Fibroblast of villous mesenchyme (primary cell): ENCODE measurements at places on chromosomes 6 and 20.

DNA sequence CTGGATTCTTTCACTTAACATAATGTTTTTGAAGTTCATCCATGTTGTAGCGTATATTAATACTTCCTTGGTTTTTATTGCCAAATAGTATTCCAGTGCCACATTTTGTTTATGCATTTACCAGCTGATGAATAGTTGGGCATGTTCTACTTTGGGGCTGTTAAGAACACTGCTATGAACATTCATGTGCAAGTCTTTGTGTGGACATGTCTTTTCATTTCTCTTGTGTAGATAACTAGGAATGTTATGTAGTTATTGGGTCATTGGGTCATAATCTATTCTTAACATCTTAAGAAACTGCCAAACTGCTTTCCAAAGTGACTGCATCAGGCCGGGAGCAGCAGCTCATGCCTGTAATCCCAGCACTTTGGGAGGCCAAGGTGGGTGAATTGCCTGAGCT is 43.8 kb upstream of the GLP1R start:
- DNase-seq: no peak

- peak; percentile 4 for DNase-seq
Observed at GRCh38 chr20:19552221-19553180, 205.6 kb upstream of the RIN2 start.

DNA sequence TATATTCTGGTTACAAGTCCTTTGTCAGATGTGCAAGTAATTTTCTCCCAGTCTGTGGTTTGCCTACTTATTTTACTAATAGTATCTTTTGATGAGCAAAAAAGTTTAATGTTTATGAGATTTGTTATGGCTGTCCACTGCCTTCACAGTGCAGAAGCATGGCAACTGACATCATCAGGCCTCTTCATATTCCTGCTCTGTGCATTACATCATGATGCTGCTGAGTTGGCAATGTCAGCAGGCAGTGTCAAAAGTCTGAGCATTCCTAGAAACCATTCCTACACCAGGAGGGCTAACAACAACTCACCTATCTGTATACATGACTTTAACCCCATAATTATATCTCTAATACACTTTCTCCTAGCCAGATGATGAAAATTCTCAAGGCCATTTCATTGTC is 10.8 kb upstream of the OR2B2 start:
- no peak for DNase-seq

DNA sequence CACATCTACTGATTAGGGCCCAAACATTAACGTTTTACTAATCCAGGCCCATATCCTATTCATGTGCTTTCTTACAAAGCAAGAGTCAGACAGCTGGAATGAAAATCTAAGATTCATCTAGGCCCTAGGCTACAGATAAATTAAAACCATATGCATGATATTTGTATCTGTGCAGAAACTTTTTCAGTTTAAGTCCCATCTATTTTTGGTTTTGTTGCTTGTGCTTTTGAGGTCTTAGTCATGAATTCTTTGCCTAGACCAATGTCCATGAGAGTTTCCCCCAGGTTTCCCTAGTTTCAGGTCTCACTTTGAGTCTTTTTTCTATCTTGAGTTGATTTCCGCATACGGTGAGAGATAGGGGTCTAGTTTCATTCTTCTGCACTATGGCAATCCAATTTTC is 20.2 kb downstream of the ADNP start:
- peak; percentile 76 for DNase-seq

GRCh38 chr6:161394437-161394836 is 120.6 kb upstream of the AGPAT4 start:
- DNase-seq: no peak

DNA sequence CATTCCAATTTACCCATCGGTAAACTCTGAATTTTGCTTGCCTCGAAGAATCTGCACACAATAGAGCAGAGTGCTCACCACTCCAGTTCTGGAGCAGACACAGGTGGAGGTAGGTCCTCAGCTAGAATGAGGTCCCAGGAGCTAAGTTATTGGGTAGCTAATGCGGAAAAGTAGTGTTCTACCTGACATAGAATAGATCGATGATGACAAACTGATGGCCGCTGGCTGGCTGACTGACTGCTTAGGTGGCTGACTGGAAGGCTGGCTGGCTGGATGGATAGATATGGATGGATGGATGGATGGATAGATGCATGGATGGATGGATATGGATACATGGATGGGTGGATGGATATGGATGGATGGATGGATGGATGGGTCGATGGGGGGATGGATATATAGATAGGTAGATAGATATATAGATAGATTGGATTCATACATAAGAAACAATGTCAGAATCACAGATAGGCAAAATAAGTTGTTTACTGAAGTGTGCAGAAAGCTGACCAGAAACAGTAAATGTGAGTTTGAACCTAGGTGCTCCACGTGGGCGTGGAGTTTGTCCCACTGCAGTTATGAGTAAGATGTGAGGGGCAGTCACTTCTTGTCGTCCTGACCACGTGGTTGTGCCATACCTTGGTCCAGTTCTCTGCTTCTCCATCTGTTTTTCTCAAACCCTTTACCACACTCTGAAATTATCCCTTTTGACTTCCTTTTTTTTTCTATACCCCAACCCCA is 62.1 kb downstream of the TBXT start:
- DNase-seq: no peak

- DNase-seq: no peak
Observed at GRCh38 chr6:21907291-21907690, 313.7 kb downstream of the SOX4 start.

DNA sequence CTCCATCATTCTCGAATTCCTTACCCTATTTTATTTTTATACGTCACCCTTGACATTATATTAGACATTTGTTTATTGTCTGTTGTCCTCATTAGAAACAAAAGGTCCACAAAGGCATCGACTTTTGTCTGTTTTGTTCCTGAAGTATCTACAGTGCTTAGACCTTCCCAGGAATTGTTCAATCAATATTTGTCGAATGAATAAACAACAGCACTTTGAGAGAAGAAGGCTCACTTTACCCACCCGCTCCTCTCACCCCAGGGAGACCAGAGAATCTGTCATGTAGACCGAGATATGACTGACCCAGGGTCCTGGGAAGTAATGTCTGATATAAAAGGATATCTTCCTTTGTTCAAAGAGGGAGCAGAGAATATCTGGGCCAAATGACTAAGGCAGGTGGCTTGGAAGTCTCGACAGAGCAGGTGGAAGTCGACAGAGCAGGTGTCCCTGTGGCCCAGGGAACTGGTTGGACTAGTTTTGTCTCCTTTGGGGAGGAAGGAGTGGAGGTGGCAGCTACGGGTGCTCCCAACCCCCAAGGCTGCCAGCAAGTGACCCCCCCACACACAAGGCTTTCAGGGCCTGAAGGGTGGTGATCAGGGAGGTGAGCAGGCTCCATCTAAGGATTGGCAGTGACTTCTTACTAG is 14.8 kb upstream of the CHMP4B start:
- DNase-seq: no peak

- DNase-seq: no peak
Observed at GRCh38 chr20:6483727-6484126, 283.8 kb upstream of the BMP2 start.

DNA sequence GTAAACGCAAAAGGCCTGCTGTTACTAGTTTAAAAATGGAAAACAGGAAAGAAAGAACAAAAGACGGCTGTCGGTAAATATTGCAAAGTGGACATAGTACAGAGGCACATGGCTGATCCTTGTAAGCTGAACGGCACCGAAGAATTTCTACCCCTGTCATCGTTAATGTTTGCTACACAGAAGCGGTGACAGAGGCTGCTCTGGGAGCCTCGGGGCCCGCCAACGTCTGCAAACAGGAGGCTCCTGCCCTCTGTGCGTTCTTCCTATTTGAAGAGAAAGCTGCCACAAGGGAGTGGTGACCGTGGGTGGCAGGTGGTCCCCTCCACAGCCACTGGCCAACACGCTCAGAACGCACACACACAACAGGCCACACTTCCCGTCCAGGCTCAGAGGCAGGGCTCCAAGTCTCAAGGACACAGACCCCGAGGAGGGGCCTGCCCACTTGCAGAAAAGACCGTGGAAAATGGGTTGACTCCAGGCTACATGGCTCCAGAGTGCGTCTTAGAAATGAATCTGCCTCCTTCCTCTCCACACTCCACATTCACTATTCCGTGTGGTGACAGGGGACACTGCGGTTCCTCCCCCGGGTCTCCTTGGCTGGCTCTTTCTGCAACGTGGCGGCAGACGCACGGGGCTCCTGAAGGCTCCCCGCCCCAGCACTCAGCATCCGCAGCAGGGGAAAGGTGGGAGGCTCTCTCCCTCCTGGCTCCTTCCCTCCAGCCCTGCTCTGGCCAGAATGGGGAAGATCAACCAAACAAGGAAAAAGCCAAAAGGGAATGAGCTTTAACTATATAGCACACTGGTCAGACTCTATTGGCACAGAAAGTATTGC is 64.5 kb downstream of the GMPR start:
- DNase-seq: no peak

- peak; percentile 54 for DNase-seq
Observed at GRCh38 chr6:112237066-112237465, 17.3 kb downstream of the LAMA4 start.

DNA sequence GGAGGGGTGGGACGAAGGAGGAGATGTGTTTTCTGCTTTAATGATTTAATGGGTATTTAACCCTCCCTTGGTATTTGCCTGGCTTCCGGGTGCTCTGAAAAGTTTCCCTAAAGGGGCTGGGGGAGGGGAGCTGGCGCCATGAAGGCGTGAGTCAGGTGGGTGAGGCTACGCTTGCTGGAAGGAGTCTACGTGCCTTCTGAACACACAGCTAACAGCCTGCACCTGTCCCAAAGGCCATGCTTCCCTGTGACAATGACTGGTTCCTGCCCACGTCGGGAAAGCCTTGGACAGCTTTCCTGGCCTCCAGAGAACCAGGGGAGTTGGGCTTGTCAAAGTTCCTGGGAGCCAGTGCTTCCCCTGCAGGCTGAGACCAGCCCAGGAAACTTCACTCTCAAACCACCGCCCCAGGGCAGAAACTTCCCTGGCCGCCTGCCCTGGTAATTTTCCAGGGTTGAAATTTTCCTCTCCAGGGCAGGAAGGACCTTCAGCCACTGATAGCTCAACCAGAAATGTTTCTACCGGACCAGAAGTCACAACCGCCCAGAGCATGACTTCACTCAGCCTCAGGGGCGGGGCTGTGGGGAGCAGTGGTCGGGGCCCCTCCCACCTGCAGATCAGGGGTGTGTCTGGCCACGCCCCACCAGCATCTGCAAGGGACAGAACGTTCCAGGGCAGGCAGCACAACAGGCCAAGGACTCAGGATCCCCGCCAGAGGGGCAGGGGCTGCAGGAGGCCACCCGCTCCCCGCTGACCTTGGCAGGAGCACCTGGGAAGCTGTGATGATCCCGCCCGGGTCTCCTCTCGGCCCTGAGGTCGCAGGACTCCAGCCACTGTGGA is 18.6 kb upstream of the SLCO4A1 start:
- peak; percentile 96 for DNase-seq

GRCh38 chr6:157335829-157336228 is 12.5 kb upstream of the TMEM242 start:
- no peak for DNase-seq

DNA sequence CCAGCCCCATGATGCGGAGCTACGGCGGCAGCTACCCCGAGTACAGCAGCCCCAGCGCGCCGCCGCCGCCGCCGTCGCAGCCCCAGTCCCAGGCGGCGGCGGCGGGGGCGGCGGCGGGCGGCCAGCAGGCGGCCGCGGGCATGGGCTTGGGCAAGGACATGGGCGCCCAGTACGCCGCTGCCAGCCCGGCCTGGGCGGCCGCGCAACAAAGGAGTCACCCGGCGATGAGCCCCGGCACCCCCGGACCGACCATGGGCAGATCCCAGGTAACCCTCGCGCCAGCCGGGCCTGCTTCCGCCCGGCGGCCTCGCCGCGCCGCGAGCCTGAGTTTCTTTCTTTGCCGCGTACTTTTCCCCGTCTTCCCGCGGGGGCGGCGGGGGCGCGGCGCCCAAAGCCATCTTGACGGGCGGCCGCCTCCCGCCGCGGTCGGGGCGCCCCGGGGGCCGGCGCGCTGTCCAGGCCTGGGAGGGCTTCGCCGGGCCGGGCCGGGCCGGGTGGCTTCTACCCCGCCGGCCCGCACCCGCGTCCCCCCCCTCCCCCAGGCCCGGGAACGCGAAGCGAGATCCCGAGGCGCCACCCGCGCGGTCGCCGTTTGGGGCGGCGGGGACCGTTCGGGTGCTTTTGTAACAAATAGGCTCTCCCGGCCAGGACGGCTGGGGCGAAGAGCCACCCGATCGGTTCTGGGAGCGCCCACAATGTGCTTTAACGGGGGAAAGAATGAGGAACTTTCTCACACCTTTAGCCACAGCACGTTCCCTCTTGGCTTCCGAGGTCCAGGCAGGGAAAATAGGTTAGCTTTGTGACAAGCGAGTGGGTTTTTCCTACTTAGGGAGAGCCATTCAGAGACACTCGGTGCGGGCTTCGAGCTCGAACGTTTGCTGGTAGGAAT is 2.3 kb downstream of the ARID1B start:
- no peak for DNase-seq

- no peak for DNase-seq
Observed at GRCh38 chr20:20079102-20079784, 26.9 kb downstream of the CFAP61 start.

DNA sequence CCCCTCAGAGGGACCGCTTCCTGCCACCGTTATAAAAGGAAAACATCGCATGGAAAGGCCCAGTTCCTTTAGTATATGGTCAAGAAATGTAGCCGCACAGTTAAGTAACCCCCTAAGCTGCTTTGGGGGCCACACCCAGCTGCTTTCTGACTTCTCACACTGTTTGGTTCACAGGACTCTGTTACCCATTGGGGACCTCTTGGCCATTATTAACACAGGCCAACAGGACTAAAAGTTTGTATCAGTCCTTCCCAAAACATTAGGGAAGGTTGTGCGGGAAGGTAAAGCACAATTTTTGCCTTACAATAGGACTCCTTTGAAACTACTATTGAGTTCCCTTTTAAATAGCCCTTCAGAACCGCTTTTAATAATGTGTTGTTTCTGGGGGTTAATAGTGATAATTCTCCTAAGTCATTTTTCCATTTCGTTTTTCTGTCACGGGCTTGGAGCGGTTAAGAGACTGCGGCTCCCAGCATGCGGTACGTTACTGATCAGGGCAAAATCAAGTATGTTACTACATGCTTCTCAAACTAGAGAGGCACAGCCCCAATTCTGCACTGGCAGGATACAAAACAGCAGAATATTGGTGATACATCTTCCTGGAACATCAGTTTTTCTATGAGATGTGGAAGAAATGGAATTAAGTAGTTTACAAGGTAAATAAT is 668 bp upstream of the RPP40 start:
- DNase-seq: no peak

- DNase-seq: peak; percentile 71
Observed at GRCh38 chr6:161379834-161380582, 106.1 kb upstream of the AGPAT4 start.

GRCh38 chr20:61434341-61434781 is 182.3 kb downstream of the CDH4 start:
- DNase-seq: peak; percentile 2
